ENCODE measurements at places on chromosomes 1 and 21.

DNA sequence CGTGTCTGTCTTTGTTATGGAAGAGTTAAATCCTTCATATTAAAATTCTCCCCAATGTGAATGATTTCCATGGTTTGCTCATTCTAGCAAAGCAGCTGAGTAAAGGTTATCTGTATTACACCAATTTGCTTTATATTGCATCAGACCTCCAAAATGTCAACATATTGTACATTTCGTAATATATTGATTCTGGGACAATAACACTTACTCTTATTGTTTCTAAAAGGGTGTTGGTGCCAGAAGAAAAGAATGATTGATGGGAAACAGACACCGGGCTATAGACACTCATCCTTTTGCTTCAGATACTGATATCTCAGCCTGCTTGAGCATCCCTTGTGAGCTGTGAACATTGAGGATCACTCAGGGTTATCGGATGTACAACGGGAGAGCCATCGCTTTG lies 7.0 kb downstream of the NTNG1 start:
- no peak for DNase-seq

GRCh38 chr1:26038477-26038876 lies 7.4 kb downstream of the SLC30A2 start:
- DNase-seq: no peak

DNA sequence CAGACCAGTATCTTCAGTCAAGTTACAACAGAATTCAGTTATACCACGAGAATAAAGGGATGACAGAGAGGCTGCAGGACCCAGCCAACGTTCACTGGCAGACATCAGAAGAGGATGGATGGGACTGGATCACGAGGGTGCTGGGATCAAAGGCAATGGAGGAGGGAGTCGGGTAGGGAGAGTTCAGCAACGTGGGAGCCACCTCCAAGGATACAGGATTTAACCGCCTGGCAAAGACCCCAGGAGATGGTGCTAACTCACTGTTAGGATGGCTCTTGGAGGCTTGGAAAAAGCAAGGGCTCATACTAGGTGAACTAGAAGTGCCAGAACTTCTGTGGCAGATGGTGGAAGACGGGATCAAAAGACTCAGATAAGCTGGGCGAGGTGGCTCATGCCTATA lies 99.1 kb upstream of the DISP3 start:
- no peak for DNase-seq

GRCh38 chr1:161727256-161727924 lies 6.0 kb downstream of the FCRLB start:
- peak; percentile 70 for DNase-seq

DNA sequence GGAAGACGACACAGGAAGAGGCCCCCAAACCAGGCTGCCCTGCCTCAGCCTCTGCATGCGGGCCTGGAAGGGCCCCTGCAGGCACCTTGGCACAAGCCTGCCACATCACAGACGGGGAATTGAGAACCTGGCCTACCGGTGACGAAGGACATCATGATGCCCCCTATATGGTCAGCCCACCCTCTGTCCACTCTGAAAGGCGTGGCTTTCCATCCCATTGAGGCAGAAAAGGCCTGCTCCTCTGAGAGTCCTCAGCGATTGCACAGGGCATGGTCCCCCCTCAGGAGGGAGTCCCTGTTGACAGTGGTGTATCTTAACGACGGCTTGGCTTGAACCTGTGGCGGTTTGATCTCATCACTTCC lies 11.4 kb downstream of the KRTAP10-1 start:
- no peak for DNase-seq

GRCh38 chr1:145974721-145975120 lies 10.2 kb downstream of the POLR3GL start:
- no peak for DNase-seq

GRCh38 chr1:992362-992761 lies 7.5 kb downstream of the HES4 start:
- DNase-seq: no peak

DNA sequence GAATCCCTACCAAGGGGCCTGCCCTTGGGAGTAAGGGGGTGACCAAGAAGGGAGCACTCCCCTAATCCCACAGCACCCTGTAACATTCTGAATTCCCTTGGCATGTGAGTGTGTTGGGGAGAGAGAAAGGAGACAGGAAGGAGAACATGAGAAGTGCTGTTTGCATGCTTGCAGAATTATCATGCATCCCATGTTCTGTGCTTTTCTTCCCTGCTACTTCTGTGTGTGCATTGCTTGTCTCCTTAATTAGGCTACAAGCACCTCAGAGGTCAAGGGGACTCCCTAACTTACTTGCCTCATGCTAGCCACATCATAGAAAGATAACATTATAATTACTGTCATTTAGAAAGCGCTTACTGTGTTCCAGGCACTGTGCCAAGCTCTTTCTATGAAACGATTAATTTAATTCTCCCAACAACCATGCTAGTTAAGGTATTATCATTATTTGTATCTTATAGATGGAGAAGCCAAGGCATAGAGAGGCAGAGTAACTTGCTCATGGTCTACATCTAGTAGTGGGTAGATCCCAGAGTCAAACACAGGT lies 11.1 kb downstream of the NOS1AP start:
- DNase-seq: no peak
